ENCODE measurements at places on chromosomes 2 and 18.

- DNase-seq = no peak
These were observed 57.7 kb upstream of the CTIF start for GRCh38 chr18:48481092-48481491.

DNA sequence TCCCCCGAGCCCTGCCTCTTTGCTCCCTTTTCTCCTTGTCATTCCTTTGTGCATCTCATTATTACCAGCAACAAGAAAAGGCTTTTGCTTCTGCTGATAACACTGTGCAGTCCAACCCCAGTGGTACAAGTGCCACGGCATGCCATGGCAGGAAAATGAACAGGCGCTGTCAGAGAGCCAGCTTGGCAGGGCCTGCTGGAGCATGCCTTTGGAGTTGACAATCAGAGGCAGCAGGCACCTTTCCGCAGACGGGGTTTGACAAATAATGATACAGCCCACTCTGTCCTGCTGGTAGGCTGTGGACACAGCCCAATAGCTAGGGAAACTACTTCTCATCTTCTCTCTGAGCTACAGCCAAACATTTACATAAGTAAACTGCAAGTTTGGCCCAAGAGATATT lies 243.9 kb upstream of the LRRTM1 start:
- DNase-seq = no peak

DNA sequence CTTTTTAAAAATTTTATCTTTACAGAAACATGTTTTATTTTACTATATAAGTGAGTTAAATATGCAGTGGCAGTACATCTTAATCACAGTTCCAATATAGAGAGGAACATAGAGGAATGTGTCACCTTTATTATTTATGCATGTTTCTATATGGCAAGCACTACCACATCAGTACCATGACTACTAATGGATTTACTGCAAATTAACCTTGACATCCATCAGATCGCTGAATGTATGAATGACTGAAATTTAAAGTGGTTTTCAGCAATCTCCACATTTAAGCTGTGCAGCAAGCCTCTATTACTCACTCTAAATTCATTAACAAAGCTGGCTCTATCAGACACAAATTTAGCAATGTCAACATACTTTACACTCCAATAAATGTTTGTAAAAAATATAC lies 790.6 kb downstream of the NRXN1 start:
- DNase-seq = no peak

GRCh38 chr2:101613056-101613704 lies 84.3 kb upstream of the MAP4K4 start:
- DNase-seq = no peak

DNA sequence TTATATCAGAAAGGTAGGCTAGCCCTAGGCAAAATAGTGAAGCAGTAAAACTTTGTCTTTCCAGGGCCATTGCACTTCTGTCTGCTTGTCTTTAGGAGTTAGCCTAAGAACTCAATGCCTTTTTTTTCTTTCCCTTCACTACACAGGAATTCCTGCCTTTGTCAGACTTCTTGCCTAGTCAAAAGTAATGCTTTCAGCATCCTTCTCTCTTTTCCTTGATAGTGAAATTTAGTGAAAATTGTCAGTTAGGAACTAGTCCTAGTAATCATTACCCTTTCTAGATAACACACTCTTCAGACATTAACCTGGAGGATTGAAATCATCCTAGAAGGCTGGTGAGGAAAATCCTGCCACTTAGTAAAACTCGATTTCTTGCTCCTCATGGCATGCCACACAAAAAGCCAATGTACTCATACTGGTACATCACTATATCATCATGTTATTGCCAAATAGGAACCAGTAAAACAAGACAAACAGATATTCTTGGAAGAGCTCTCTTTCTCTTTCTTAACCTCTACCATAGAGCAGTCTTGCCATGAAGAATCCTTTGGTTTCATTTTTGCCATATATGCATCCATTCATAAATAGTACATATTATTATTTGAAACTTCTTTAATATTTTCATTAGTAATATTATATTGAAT lies 320.5 kb downstream of the CTNNA2 start:
- no peak for DNase-seq

- no peak for DNase-seq
These were observed 270.2 kb upstream of the RAB6C start for GRCh38 chr2:129709001-129709955.

DNA sequence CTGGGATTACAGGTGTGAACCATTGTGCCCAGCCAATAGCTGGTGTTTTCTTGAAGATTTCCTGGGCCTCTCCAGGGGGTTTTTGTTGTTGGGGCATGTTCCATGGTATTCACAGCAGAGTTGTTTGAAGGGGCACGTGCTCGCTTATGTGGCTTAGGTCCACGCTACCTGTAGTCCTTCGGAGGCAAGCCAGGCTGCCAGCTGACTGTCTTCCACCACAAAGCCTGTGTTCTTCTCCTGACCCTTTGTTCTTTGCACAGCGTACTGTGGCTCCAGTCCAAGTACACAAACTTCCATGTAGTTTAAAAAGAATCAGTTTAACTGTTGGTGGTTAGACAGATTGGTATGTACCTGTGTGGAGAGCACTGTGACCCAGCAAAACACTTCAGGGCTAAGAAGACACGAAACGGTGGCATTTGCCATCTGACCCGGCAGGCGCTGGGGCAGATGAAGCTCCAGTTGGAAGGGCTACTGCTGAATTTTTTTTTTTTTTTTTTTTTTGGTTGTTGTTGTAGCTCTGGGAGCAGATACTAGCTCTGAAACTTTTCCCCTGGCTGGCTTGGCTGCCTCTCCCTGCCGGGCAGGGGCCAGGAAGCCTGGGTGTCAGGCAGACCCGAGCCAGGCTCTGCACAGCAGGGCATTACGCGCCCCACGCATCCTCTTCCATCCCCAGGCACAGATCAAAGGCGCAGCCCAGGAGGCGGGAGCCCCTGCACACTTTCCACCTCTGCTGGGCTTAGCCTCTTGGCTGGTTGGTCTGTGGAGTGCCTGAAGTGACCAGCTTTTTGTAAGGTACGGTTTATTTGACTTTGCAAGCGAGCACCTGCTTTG lies 5.7 kb downstream of the GREB1 start:
- no peak for DNase-seq

GRCh38 chr18:11808001-11808855 lies 43.0 kb upstream of the CHMP1B start:
- DNase-seq = no peak

DNA sequence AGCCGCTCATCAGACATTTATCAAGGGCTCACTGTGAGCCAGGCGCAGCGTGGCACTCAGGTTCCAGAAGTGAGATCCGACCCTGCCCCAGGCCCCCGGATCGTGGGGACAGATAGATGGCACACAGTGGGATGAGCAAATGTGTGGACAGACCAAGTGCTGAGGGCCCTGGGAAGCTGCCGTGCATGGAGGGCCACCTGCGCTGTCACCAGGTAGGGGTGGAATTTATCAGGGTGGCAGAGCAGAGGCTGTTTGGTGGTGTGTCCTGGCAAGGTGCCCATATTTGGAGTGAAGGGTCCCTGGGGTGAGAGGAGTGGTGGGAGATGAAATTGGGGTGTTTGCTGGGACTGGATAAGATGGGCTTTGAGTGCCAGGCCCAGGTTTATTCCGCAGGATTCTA lies 92.8 kb upstream of the HS6ST1 start:
- no peak for DNase-seq

DNA sequence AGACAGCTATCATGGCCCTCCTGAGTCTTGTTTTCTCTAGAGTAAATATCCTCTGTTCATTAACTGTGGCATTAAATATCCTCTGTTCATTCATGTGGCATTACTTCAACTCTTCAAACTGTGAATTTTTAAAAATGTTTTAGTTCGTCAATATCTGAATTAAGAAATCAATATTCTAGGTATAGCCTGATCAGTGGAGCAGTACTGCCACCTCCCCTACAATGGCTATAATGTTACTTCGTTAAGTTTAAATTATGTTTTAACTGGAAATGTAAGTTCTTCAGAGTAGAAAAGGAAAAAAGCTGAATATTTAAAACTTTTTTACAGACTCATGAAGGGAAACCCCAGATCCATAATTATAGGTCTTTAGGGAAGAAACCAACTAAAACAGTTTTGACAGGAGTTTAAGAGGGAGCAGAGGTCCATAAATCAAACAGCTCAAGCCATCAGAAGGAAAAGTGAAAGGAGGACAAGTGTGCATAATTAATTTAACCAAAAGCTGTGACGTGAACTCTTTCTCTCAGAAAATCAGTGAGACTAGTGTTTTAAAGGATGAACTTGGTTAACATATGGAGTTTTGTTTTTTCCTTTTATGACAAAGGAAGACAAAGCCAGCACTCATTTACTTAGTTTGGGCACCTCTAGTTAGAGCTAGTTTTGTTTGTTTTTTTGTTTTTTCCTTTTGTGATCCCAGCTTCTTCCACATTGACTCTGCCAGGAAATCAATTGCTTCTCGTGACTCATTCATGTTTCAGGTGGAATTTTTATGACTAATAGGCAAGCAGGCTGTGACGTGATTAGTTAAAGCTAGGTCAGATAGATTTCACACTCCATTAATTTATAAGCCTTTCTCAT lies 44.9 kb downstream of the RBBP8 start:
- no peak for DNase-seq

DNA sequence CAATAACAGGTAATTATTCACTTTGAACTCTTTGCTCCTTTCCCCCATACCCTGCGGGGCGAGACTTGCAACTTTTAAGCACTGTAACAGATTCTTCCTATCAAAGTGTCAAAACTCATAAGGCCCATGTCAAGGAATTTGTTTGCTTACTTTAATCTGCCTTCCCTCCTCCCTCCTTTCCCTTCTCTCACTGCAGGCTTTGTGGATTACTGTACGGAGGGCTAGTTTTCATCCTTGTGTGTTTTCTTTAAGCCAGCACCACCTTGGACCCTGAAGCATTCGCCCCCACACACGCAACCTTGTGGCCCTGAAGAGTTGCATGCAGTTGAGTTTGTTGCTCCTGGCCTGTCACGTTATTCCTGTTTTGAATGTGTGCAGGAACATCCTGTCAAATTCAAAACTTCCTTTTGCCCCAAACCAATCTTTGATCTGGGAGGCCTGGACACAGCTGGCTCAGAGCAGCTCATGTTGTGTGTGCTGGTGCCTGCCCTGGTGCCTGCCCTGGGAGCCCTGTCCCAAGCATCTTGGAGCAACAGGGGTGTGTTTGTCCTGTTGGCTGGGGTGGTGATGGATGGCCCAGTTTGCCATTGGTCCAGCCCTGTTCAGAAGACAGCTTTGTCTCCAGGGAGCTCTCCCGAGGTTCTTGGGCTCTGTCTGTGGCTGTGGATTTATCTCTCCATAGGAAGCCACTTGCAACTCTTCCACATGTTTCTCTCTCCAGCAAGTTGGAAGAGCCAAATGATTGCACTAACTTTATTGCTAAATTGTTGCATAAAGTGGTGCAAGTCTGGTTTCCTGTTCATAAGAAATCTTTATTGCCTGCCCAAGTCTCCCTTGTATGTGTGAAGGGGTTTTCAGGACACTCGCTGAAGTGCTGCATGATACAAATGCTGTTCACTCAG lies 199.6 kb downstream of the VAPA start:
- no peak for DNase-seq

- DNase-seq = no peak
These were observed 14.2 kb downstream of the SCN9A start for GRCh38 chr2:166361351-166362153.

- no peak for DNase-seq
These were observed 179.1 kb downstream of the ETAA1 start for GRCh38 chr2:67576226-67576625.

GRCh38 chr2:212028798-212029394 lies 509.7 kb downstream of the ERBB4 start:
- no peak for DNase-seq

GRCh38 chr2:130829015-130829414 lies 7.7 kb upstream of the ARHGEF4 start:
- DNase-seq = no peak

All from NCI-H1930 (cell line).